Fibroblast of skin of right biceps (primary cell): ENCODE measurements at places on chromosomes 4 and X.
A peak's percentile ranks its signal among the peaks of the same experiment; 100 is the strongest.

GRCh38 chr4:148998719-148999118 lies 556.5 kb upstream of the NR3C2 start:
- DNase-seq: peak; percentile 31

DNA sequence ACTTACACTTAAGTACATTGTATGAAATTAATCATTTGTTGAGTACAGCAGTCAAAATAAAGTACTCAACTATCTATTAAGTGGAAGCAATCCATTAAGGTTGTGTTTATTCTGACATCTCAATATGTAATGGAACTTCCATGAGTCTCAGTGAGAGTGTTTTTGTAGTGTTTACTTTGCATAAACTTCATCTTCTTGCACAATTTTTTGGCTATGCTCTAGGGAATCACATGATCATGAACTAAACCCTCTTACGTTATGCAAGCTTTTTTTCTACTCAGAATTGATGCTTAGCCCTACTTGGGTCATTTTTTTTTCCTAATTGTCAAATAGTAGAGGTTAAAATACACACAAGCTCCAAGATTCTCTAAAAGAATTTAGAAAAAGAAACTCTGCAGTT lies 21.1 kb upstream of the PIGA start:
- no peak for DNase-seq

DNA sequence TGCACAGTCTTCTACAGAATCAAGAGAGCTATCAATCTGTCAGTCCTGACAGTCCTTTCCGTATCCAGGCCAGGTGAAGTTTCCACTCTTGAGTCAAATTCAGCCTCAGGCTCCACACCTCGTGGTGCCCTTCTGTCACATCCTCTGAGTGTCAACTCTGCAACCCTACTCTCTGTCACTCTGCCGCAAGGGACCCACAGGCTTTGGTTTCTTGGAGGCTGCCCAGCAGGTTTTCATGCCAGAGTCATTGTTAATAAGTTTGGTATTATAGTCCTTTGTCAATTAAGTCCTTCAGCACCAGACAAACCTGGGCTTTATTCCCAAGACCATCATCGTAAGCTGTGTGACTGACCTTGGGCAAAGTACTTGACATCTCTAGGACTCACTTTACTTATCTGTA lies 83.4 kb upstream of the KLHL13 start:
- DNase-seq: no peak

GRCh38 chr4:172142281-172142741 lies 329.1 kb downstream of the GALNTL6 start:
- peak; percentile 87 for DNase-seq

DNA sequence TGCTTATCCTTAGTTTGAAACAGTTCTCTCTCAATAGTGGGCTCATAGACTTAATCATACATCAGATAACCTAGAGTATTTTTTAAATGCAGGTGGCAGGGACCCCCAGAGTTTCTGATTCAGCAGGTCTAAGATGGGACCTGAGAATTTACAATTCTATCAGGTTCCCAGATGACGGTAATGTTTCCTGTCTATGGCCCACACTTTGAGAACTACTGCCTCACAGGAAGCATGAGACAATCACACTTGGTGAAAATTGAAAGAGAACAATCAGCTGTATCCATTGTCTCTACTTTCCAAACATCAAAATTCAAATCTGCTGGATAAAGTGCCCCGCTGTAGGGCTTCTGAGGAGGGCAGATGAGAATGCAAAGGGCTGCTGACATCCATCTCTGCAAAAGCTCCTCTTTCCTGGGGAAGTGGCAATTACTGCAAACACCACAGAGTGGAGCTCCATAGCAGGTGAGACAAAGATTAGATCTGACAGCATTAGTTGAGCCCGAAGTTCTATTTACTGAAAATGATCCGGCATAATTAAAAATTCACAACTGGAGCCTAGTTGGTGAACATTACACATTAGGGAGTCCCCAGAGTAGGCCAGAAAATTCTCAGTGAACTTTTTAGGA lies 187.8 kb upstream of the MBNL3 start:
- no peak for DNase-seq

GRCh38 chr4:80142394-80143306 lies 54.7 kb upstream of the PRDM8 start:
- no peak for DNase-seq

DNA sequence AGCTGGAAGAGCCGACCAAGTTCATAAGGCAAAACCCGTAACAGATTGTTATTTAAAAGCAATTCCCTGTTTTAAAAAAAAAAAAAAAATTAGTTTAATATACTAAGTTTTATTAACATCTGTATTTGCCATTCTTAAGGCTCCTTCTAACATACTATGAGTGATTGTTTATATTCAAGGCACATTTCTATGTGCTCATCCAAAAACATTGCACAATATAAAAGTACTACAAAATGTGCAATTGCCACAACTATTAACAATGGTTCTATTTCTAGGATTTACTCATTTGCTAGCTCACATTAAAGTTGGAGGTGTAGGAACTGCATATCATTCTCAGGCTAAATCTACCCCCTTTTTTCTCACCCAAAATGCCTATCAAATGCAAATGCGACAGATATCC lies 46.1 kb downstream of the CNOT6L start:
- DNase-seq: no peak

GRCh38 chrX:87397103-87397886 lies 120.3 kb upstream of the KLHL4 start:
- DNase-seq: peak; percentile 0

- DNase-seq: no peak
Observed at GRCh38 chrX:78922754-78923153, 22.4 kb upstream of the P2RY10 start.

DNA sequence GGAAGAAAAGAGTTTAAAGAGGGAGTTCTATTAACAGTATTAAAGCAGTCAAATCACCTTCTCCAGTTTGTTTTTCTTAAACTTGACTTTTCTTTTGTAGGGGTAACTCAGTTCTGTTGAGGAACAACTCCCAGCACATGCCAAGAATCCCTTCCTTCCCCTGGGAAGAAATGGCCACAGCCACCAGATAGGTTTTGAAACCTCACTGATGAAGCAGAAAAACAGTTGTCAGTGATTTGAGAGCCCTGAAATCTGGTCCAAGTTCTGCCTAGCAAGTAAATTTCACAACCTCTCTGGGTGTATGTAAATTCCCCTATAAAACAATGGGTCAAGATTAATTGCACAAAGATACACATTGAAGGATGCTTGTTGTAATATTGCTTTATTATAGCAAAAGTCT lies 167.1 kb downstream of the DHX15 start:
- DNase-seq: no peak

DNA sequence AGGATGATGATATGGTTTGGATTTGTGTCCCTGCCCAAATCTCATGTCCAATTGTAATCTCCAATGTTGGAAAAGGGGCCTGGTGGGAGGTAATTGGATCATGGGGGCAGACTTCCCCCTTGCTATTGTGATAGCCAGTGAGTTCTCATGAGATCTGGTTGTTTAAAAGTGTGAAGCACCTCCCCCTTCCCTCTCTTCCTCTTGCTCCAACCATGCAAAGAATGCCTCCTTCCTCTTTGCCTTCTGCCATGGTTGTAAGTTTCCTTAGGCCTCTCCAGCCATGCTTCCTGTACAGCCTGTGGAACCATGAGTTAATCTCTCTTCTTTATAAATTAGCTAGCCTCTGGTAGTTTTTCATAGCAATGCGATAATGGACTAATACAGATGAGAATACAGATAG lies 19.7 kb upstream of the ALG13 start:
- no peak for DNase-seq

DNA sequence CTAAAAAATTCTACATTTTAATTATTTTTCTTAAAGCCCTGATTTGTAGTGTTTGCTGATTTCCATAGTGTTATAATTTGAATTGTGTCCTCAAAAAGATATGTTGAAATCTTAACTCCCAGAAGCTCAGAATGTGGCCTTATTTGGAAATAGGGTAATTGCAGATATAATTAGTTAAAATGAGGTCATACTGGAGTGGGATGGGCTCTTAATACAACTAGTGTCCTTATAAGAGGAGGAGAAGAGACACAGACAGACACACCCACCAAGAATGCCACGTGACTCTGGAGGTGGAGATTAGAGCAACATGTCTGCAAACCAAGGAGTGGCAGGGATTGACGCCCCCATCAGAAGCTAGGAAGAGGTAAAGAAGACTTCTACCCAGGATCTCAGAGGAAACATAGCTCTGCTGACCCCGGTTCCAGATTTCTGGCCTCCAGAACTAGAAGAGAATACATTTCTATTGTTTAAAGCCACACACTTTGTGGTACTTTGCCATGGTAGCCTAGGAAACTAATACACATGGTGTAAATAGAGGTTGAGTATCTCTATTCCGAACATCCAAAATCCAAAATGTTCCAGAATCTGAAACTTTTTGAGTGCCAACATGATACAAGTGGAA lies 70.5 kb upstream of the IRF2 start:
- peak; percentile 25 for DNase-seq

DNA sequence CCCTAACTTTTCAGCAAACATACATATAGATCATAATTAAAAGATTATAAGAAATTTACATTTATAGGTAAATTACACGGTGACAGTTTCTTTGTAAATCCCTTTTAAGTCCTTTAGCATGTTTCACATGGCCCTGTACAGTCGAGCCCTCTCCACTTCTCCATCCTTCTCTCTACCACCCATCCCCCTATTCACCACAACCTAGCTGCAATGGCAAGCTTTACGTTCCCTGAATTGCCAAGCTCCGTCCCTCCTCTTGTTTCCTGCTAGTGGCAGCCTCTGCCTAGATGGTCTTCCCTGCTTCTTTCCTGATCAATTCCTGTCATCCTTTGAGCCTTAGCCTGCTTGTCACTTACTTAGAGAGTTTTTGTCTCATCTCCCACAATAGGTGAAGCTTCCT lies 116.2 kb downstream of the TMA16 start:
- no peak for DNase-seq

- DNase-seq: peak; percentile 4
Observed at GRCh38 chrX:78886550-78886949, 58.6 kb upstream of the P2RY10 start.

DNA sequence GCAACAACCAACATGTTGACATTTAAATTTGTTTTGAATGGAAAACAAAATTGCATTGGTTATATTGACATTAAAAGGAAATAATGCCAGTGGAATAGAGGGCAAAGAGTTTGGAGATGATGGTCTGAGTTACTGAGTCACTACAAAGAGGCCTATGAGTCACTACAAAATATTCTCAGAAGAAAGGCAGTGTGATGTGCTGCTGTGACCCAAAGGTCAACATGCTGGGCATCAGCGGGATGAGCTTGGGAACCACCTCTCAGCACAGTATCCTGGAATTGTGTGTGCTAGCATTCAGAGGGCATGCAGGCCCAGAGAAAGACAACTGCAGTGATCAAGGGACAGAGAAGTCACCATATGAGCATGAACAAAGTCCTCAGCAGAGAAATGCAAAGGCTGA lies 2.8 kb downstream of the CMC4 start:
- peak; percentile 40 for DNase-seq

- peak; percentile 62 for DNase-seq
Observed at GRCh38 chr4:149605601-149606378, 209.9 kb downstream of the IQCM start.

- no peak for DNase-seq
Observed at GRCh38 chrX:3142259-3143042, 101.2 kb downstream of the ARSF start.

GRCh38 chr4:114512595-114513295 lies 85.9 kb upstream of the UGT8 start:
- no peak for DNase-seq

GRCh38 chr4:113013751-113014150 lies 35.7 kb upstream of the ANK2 start:
- DNase-seq: peak; percentile 29

- no peak for DNase-seq
Observed at GRCh38 chr4:143367863-143368262, 31.2 kb downstream of the GAB1 start.

GRCh38 chr4:171130256-171130801 lies 682.9 kb upstream of the GALNTL6 start:
- no peak for DNase-seq

GRCh38 chr4:175297965-175298565 lies 379.9 kb downstream of the ADAM29 start:
- DNase-seq: peak; percentile 36

- no peak for DNase-seq
Observed at GRCh38 chrX:107667426-107667825, 39.1 kb downstream of the PRPS1 start.

DNA sequence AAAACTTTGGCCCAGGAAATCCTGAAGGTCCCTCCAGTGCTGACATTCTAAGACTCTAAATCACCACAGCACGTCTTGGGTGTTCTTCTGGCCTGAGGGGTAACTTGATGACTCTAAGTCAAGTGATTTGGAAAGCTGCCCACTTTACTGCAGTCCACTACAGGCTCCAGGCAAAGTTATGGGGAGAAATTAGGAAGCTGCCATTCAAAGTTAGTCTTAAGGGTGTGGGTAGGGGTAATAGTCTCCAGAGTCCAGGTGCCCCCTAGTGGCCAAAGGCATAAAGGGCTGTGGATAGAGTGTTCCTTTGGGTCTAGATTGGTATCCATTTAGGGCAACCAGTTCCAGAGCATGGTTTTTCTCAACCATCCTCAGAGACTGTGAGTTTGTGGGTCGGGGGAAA lies 38.7 kb upstream of the SLC16A2 start:
- peak; percentile 64 for DNase-seq

DNA sequence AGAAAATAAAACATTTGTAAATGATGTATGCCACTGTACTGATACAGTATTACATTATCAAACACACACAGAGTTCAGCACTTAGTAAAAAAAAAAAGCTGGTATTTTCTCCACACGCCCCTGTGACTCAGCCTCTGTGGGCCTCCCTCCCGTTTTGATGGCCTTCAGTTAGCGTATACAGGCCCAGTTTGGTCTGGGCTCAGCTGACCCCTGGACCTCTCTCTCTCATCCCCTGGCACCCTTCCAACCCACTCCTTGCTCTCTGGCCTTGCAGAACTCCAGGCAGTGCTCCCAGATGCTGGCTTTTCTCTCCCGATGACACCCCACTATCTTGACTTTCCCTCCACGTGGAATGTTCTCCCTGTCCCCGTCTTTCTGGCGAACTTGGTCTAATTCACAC lies 89.0 kb upstream of the LIMCH1 start:
- DNase-seq: peak; percentile 18

- peak; percentile 83 for DNase-seq
Observed at GRCh38 chr4:107258359-107258758, 222.2 kb upstream of the DKK2 start.

GRCh38 chr4:62394766-62395165 lies 1194.6 kb downstream of the ADGRL3 start:
- no peak for DNase-seq

- no peak for DNase-seq
Observed at GRCh38 chr4:141640696-141641095, 4.3 kb downstream of the IL15 start.

GRCh38 chr4:28449085-28449484 lies 1588.4 kb downstream of the STIM2 start:
- DNase-seq: no peak

DNA sequence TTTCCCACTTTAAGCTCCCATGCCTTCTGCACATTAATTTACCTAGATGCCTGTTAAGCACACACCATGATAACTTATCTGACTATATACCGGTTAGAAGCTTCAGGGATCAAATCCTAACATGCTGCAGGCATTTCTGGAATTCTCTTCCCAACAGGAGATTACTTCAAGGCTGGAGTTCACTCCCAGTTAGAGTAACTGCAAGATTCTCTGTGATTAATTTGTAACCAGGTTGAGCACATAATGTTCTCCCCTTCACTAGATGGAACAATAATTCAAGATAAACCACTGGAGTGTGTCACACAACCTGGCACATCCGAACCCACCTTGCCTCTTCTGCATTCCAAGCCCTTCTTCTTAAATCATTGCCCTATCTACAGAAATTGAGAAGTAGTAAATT lies 11.8 kb upstream of the UGT2A3 start:
- DNase-seq: no peak

- no peak for DNase-seq
Observed at GRCh38 chr4:124753941-124754581, 41.5 kb upstream of the ANKRD50 start.
